ENCODE measurements at places on chromosomes 16 and 17.

DNA sequence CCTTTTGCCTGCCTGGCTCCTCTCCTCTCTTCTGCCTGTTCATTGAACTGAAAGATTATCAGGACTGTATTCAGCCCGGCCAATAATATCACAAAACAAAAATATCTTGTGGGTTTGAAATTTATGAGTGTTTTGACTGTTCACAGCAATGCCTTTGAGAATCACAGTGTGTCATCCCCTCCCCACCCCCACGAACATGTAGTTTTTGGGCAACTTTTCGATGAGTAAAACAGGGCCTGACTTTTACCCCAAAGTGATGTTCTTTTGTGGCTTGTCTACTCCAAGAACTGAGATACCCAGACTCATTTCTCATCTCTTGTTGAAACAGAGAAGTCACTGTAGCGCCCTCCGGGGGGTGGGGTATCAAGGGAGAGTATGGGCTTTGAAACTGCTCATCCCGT is 675.7 kb downstream of the WWOX start:
- DNase-seq = no peak

GRCh38 chr16:87266846-87267245 is 50.3 kb downstream of the C16orf95 start:
- DNase-seq = no peak

DNA sequence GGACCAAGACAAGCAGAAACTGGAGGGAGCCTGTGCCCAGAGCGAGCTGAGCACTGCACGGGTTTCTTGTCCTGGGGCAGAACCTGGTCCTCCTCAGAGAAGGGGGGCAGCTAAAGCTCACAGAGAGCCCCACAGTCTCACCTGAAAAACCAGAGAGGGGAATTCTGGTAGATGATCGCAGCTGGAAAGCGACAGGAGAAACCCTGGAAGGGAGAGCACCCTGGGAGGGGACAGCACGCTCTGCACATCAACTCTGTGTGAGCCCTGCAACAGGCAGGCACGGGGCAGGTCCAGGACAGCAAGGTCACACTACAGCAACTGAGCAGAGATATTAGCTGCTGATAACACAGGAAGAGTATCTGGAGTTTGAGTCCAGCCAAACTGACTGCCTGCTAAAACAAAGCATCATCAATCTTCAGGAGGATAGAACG is 18.2 kb downstream of the ZCCHC14 start:
- no peak for DNase-seq

GRCh38 chr17:13118311-13118710 is 100.5 kb upstream of the ELAC2 start:
- DNase-seq = no peak

GRCh38 chr17:50194934-50195865 is 6.2 kb downstream of the COL1A1 start:
- DNase-seq = no peak

Data from NCI-H1092 treated with DMSO at 0.1 percent for 48 hours (cell line).